ENCODE measurements at places on chromosomes 7 and 10.

DNA sequence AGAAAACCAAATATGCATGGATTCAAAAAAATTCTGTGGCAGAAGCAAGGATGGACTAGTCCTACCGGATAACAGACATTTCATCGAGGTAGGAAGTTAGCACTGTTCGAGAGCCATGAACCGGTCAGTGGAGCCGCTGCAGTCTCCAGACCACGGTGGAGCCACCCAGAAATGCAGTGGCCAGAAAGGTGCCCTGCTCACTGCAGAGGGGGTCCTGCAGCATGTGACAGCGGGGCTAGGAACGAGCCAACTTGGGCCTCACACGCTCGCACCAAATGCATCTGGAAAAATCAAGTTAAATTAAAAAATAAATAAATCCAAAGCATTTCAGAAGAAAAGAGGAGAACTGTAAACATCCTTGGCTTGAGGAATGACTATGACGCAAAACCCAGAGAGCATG, 13.1 kb upstream of the CFAP46 start:
- no peak for DNase-seq

DNA sequence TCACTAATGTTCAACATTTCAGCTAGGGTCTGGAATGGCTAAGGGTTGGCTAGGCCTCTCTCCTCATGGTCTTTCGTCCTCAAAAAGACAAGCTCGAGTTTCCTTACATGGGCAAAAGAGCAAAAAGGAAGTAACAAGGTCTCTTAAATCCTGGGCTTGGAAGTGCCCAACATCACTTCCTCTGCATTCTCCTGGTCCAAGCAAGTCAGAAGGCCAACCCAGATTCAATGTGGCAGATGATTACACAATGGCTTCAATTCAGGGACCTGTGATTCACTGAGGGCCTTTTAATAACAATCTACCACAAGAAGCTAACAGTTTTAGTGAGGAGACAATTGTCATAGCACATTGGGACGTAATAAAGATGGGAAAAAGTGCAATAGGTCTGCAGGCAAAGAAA, 4.4 kb upstream of the NUP205 start:
- no peak for DNase-seq

- DNase-seq = no peak
These were observed 1.2 kb upstream of the PLCE1 start for GRCh38 chr10:93992400-93993030.

GRCh38 chr10:94046098-94046497, 52.4 kb downstream of the PLCE1 start:
- DNase-seq = no peak

DNA sequence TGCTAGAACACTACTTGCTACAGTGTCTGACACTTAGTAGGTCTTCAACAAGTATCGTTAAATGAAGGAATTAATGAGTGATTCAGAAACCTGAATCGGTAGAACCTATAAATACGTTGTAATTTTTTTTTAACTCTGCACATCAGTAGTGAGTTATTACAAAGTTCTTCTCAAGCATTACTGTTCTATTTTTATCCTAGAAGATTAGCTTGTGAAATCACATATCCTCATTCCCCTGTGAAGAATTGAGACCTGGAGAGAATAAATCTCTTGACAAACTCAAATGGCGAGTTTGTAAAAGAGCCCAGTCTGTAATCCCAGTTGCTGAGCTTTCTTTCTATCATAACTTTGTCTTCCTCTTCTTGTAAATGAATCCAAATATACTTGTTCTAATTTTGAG, 34.7 kb downstream of the HYAL4 start:
- DNase-seq = no peak

- no peak for DNase-seq
These were observed 18.3 kb downstream of the CPA1 start for GRCh38 chr7:130398526-130399090.

DNA sequence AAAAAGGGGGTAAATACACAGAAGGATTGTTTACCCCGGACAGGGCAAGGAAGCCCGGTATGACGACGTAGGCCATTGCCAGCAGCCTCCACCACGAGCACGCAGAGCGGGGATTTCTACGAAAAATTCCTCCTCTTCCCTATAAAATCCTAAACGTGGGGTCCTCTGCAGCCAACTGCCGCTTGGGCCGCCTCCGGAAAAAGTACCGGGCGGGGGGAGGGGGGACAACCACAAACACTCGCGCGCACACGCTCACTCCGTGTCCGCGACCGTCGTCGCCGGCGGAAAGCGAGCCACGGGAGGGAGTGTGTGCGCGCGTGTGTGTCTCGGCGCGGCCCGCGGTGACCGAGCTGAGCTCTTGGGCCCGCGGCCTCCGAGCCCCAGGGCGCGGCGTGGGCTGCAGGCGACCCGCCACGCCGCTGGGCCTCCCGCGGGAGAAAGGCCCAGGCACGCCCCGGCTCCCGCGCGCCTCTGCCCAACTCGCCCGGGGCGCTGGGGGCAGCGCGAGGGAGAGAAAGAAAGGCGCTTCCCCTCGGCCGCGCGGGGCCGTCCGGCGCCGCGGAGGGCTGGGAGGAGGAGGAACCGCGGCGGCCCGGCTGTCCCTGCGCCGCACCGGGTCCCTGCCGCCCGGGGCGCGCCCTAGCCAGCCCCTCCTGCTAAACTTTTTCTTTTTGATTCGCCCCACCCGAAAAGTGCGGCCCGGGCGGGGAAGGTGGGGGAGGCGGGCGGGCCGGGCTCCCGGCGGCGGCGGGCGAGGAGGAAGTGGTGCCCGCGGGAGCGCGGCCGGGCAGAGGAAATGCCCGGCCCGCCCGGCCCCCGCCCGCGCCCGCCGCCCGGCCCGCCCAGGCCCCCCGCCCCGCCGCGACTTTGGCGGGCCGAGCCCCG, 1.5 kb downstream of the CTBP2 start:
- no peak for DNase-seq

- DNase-seq = no peak
These were observed 82.3 kb upstream of the GTF2I start for GRCh38 chr7:74575083-74575784.

DNA sequence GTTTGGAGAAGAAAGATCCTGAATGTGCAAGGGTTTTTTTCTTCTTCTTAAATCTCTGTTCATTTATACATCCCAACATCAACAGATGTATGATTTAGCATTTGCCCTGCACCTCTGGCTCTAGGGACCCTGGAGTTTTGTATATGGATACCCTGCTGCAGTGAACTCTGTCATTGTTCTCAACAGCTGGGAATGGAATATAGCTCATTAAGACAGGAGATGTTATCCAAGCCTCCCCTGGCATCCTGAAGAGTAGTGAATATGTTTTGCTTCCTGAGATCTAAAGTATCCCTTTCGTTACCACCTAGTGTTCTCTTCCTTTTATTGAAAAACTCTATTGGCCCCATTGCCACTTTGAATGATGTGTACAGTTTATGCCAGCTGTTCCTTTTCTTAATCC, 275.9 kb downstream of the EXOC4 start:
- DNase-seq = no peak

DNA sequence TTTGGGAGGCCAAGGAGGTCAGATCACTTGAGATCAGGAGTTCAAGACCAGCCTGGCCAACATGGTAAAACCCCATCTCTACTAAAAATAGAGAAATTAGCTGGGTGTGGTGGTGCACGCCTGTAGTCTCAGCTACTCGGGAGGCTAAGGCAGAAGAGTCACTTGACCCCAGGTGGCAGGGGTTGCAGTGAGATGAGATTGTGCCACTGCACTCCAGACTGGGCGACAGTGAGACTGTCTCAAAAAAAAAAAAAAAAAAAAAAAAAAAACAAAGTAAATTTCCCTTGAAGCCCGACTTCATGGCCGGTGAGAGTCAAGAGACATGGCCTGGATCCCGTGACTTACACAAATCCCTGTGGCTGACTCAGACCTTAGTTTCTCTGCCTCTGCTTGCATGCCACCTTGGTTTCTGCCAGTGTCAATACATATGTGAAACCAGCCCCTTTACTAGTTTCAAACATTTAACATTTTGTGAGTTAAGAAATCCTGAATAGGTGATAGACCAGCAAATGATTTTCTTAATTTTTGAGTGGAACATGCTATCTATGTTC, 62.8 kb downstream of the ZEB1 start:
- no peak for DNase-seq

DNA sequence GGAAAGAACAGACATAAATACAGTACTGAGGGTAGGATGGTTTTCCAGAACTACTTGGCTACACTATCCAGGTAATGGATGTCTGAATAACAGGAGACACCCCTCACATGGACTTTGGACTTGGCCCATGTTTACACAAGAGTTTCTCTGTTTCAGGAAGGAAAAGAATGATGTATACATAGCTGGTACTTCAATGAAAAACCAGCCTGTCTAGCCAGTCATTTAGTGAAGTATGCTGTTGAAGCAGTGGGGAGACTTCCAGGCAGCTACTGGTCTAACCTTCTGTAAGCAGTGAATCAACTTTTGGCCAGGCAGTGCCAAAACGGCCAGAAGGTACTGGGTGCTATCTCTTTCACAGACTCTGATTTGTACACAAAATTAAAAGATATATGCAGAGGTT, 135.0 kb downstream of the MBL2 start:
- no peak for DNase-seq

DNA sequence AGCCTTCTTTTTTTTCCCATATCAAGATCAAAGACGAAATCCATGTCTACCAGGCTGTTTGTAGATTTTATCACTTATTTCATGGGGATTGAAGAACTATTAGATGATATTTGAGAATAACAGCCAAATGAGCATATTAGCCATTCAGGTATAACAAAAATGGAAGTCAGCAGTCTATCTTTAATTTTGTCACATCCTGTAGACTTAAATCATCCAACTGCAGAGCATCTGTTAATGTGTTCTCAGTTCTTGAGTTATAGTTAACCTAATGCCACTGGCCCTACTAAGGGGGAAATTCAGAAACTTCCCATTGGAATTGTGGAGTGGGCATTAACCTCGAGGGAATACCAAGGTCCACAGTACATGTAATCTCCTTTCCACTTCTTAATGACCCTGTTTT, 380.1 kb downstream of the CNTNAP2 start:
- DNase-seq = no peak
